ENCODE measurements at places on chromosomes 12 and 14.
A peak's percentile ranks its signal among the peaks of the same experiment; 100 is the strongest.

- DNase-seq, result no peak
These were observed 644.0 kb downstream of the DIO2 start for GRCh38 chr14:79567306-79567705.

GRCh38 chr12:102314821-102315220 is 117.2 kb upstream of the PMCH start:
- DNase-seq, result no peak

- DNase-seq, result no peak
These were observed 13.1 kb downstream of the SERPINA3 start for GRCh38 chr14:94625353-94625635.

GRCh38 chr12:120180975-120181374 is 13.5 kb downstream of the GCN1 start:
- DNase-seq, result no peak

- no peak for DNase-seq
These were observed 920.5 kb downstream of the NRXN3 start for GRCh38 chr14:79090641-79091180.

DNA sequence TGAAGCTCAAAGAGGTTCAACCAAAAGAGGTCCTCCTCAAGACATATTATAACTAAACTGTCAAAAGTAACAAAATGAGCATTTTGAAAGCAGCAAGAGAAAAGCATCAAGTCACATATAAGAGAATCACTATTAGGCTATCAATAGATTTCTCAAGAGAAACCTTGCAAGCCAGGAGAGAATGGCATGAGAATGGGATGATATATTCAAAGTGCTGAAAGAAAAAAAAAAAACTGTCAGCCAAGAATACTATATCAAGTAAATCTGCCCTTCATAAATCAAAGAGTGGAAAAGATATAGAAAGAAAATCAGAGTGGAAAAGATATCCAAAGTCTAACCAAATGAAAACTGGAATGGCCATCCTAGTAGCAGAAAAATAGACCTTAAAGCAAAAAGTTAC is 39.3 kb upstream of the TSPAN11 start:
- DNase-seq, result no peak

DNA sequence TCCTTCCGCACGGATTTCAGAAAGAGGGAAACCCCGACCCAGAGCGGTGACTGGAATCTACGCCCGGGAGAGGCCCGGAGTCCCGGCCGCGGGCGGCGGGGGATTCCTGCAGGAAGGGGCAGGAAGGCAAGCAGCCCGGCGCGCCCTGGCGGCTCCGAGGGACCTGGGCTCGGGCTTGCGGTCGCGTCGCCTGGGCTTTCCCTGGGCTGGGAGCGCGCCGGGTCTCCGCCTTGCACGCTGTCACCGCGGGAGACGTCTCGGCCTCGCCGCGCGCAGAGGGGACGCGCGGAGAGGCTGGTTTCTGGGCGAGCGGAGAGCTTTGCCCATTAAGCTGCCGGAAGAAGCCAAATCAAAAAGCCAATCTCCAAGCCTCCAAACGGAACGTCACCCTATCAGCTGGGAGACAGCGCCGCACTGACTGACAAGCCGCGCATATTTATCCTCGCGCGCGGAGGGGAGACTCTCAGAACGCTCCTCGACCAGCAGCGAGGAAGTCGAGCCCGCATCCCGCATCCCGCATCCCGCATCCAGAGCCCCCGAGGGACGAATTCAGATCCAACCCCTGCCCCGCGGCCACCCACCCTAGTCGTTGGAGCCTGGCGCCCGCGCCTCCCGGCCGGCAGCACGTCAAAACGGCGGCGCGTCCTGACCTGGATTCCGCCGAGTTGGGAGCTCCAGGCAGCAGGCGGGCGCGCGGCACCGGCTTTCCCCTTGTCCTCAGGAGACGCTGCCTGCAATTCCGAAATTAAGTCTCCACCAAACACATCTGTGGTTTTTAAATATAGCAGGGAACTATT is at the start of gene SLC8A3:
Gene SLC8A3, minus strand, starts transcription at position 293 of the 797 bp plus-strand sequence. CDS start 20,529 bp downstream, outside the sequence.
- DNase-seq, result peak; percentile 49

DNA sequence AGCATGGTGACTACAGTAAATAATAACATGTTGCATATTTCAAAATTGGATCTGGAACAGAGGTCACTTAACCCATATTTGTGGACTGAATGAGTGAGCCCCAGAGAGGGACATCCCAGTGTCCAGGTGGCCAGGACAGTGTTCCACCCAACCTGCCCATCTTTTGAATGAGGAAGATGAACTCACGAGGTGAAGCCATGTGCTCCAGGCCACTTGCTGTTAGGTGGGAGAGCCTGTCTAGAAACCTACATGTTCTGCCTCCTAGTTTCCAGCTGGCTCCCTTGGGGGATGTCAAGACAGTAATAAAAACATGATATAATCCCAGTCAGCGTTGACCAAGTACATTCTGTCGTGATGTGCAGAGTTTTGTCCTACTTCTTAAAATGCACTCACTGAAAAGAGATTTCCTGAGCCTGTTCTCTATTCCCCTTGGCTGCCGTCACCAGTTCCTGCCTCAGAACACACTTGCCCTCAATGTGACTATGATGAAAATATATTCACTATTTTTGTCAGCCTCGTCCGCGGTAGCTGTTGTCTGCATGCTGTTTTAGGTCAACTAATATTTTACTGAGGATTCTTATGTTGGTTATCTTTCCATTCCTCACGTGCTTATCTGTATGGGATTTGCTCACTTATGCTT is 25.7 kb downstream of the TSPAN9 start:
- DNase-seq, result no peak

- DNase-seq, result no peak
These were observed 3.0 kb downstream of the ZBTB1 start for GRCh38 chr14:64507376-64508156.

DNA sequence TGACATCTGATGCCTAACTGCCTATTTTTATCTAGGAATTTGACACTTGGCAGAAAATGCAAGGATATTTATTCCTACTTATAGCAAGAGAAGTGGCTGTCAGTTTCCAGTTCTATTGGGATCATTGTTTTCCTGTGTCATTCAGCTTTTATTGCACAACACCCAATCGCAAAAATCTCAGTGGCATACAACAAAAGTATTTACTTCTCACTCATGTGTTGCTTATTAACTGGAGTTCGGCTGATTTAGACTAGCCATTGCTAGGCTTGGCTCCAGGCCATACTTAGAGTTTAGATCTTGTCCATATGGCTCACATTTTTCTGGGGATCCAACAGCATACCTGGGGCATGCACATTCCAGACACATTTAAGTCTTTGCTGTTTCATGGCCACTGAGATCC is 218.6 kb upstream of the SYT1 start:
- no peak for DNase-seq

GRCh38 chr14:74952697-74953484 is 2.5 kb downstream of the PGF start:
- DNase-seq, result no peak

GRCh38 chr12:32261638-32262037 is 137.7 kb upstream of the FGD4 start:
- no peak for DNase-seq

DNA sequence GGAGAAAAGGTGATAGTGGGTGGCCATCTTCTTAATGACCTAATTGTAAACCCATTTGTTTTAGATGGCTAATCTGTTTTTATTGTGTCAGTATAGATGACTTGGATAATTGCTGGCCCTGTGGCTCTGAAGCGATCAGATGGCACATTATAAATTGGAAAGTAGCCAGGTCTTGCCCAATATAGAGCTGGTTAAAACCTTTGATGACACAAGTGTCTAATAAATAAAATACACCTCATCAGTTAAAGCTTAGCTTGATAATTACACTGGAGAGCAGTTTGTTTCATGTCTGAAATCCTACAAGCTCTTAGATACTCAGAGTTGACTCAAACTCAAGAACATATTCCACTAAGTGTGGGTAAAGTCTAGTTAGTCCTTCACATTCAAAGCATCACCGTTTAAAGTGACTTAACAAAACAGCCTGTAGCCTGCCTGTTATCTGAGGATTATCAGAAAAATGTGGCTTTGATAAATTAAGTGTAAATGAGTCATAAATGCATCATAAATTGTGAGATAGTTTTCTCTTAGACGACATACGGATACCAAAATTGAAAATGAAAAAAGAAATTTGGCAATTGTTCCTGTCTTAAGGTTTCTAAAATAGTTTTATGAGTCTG is 280.9 kb downstream of the LRIG3 start:
- no peak for DNase-seq

DNA sequence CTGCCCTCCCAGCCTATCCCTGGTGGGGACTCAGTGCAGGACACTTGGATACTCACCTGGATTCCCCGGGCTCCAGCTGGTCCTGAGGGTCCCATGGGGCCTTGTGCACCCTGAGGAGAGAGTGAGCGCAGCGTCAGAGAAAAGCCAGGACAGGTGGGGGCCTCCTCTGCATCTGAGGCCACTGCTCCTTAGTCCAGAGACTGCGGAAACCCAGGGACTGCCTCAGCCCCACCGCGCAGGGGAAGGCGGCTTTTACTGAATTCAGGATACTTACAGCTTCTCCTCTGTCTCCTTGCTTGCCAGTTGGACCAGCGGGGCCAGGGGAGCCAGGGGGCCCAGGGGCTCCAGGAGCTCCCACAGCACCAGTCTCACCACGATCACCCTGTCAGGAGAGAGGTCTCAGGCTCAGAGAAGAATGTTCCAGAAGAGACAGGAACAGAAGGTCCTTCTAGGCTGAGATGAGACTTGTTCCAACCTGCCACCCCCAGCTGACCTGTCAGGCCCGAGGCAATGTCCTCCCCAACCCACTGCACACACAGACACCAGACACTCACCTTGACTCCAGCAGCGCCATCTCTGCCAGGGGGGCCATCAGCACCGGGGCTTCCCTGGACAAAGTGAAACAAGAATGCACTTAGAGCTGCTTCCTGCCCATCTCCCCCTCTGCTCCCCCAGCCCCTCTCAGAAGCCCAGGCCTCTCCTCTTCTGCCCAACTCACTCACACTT is 13.8 kb downstream of the TMEM106C start:
- no peak for DNase-seq

GRCh38 chr14:101991352-101991751 is 27.0 kb downstream of the DYNC1H1 start:
- DNase-seq, result no peak

- DNase-seq, result no peak
These were observed 118.4 kb upstream of the EVL start for GRCh38 chr14:99946652-99947489.

DNA sequence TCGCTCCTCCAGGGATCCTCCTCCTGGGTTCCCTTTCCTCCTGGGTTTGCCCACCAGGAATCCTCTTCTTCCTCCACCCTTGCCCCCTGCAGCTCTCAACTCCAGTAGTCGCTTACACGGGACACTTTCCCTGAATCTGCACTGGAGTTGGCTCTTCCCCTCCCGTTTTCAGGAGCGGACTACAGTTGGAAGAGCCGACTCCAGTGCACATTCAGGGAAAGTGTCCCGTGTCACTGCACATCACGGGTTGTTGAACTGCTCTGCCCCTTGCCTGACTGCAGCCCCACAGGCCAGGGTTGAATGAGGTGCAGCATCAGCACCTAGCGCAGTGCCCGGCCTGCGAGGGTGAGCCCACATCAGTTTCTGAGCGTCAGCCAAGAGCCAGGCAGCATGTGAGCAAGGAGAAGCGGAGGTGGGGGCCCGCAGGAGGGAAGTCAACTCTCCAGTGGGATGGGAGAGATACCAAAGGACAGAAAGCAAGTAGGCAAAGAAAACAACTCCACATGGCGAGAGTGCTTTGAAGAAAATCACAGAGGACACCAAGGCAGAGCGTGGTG is 13.1 kb downstream of the RAPGEF3 start:
- no peak for DNase-seq

GRCh38 chr12:111764120-111764821 is 2.5 kb upstream of the ALDH2 start:
- no peak for DNase-seq

DNA sequence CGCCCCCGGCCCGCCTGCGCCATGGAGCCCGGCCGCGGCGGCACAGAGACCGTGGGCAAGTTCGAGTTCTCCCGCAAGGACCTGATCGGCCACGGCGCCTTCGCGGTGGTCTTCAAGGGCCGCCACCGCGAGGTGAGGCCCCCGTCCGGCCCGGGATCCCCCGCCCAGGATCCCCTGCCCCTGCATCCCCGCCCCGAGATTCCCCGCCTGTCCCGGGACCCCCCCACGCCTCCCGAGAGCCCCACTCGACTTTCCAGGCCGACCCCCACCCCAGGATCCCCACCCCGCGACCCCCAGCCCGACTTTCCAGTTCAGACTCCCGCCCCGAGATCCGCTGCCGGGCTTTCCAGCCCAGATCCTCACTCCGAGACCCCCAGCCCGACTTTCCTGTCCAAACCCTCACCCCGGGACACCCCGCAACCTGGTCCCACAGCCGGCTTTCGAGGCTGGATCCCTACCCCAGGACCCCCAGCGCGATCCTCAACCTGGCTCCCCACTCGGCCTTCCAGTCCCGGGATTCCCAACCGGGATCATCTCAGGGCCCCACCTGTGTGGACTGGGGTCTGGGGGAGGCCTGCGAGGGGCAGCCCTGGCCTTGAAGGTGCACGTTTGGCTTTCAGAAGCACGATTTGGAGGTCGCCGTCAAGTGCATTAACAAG is 688 bp downstream of the ULK1 start:
- no peak for DNase-seq

- no peak for DNase-seq
These were observed 670.7 kb downstream of the NRXN3 start for GRCh38 chr14:78840898-78841297.

- no peak for DNase-seq
These were observed 41.9 kb downstream of the TTC8 start for GRCh38 chr14:88866305-88866704.

- DNase-seq, result no peak
These were observed 198.3 kb downstream of the PHLDA1 start for GRCh38 chr12:75833268-75833667.

GRCh38 chr14:59166258-59166657 is 22.2 kb upstream of the DAAM1 start:
- DNase-seq, result no peak

DNA sequence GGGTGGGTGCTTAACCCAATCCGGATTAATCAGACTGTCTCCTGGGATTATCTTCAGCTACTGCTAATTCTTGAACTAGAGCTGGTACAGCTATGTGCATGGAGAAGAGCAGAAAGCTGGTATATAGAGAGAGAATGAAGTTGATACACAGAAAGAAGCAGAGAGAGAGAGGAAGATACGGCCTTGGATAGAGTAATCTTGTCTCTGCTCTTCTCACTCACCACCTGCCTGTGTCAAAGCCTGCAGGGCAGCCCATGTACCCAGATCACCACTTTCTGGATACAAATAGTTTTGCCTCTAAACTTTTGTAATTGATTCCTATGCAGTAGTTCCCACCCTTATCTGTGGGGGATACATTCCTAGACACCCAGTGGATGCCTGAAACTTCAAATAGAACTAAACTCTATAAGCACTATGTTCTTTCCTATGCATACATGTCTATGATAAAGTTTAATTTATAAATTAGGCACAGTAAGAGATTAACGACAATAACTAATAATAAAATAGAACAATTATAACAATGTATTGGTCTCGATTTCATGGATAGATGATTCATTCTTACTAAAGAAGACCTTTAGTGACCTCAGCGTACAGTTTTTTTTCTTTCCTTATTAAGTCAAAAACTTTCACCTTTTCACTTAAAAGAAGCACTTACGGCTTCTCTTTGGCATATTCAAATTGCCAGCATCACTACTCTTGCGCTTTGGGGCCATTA is 45.5 kb downstream of the YEATS4 start:
- no peak for DNase-seq

DNA sequence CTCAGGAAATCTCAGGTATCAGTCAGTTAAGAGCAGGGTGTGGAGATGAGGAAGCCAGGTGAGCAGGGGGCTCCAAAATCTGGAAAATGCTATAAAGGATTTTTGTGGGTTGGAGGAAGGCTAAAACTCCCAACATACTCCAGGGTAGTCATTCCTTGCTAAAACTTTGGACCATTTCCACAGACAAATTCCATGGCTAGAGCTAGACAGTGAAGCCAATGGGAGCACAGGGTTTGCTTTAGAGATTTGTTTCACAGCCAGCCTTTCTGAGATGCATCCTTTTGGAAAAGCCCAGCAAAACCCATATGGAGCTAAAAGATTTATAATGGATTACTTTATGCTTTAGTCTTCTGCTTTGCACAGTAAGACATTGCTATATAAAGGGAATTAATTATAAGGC is 146.5 kb downstream of the SAMD4A start:
- no peak for DNase-seq

Data from amygdala (tissue), 56 donors.